ENCODE measurements at places on chromosomes 6 and 20. TPM values are rescaled to one million over a fixed set of nuclear protein-coding genes. Genes with fewer than 3 reads are reported as not detected.

SNX21 gene
- total RNA-seq: 88.4 TPM

TNXB gene
- 23.5 TPM for total RNA-seq

GRCh38 chr20:4689220-4689619 lies 32.5 kb upstream of the PRND start:
- peak; percentile 20 for DNase-seq

- no peak for DNase-seq
Measured at GRCh38 chr6:158184608-158185007, 16.5 kb downstream of the GTF2H5 start.

DNA sequence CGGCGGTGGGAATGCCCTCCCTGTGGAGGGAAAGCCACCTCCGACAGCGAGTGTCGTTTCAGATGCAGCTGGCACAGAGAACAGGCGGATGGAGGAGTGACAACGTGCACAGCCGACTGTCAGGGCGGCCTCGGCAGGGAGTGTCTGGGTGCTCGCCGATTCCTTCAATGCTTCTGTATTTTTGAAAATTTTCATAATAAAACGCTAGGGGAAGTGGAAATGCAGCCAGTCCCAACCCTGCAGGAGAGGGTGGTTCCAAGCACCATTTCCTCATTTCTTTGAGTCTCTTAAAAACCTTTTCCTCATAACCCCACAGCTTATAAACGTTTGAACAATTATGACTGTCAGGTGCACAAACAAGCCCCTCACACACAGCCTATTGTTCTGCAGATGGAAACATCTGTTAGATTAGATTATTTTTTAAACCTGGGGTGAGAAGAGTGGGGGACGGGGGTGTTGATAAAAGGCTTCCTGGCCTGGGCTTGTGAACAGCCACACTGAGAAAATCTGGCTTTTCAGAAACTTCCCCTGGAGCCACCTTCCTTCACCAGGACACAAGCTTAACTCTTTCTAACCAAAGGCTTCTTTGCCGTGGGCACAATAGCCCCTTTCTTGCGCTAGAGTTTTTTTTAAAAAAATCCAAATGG lies 228.9 kb downstream of the ANKRD60 start:
- DNase-seq: no peak

DAAM2 gene
- 5.1 TPM for total RNA-seq

GRCh38 chr6:92756912-92757311 lies 662.4 kb downstream of the EPHA7 start:
- peak; percentile 4 for DNase-seq

- DNase-seq: no peak
Measured at GRCh38 chr6:74713941-74714340, 491.9 kb downstream of the COL12A1 start.

DNA sequence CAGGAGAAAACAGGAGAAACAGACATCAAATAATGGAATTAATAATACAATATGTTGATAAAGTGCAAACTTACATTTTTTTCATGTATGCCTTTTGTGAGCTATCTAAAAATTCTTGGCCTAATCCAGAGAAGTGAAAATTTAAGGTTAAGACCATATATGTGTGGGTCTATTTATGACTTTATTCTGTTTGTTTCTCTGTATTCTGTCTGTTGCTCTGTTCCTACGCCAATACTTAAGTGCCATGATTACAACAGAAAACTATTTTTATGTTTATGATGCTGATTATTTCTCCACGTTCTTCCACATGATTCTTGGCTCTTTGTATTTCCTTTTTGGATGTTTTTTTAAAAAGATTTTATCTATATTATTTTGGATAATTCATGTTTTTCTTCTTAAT lies 109.6 kb upstream of the MAP3K4 start:
- peak; percentile 48 for DNase-seq

GRCh38 chr6:168916576-168917211 lies 337.0 kb downstream of the THBS2 start:
- DNase-seq: peak; percentile 48

HLA-DRA gene
- total RNA-seq: 0.89 TPM

GRCh38 chr20:36306553-36307411 lies 643 bp downstream of the DLGAP4 start:
- no peak for DNase-seq

TNFAIP3 gene
- 2.1 TPM for total RNA-seq

DNA sequence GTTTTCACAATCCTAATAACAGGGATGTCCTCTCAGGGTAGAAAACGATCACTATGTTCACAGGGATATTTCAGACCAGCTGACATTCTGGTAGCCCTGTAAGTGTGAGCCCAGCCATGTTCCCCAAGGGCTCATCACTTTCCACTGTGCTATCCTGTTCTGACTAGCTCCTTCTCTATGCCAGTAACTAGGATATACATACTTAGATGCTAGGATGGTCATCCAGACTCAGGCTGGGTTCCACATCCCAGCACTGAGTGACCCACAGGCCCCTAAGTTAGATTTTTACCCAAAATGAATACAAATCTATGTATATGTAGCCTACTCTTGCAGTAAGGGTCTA lies 83.0 kb downstream of the CD164 start:
- no peak for DNase-seq

DNA sequence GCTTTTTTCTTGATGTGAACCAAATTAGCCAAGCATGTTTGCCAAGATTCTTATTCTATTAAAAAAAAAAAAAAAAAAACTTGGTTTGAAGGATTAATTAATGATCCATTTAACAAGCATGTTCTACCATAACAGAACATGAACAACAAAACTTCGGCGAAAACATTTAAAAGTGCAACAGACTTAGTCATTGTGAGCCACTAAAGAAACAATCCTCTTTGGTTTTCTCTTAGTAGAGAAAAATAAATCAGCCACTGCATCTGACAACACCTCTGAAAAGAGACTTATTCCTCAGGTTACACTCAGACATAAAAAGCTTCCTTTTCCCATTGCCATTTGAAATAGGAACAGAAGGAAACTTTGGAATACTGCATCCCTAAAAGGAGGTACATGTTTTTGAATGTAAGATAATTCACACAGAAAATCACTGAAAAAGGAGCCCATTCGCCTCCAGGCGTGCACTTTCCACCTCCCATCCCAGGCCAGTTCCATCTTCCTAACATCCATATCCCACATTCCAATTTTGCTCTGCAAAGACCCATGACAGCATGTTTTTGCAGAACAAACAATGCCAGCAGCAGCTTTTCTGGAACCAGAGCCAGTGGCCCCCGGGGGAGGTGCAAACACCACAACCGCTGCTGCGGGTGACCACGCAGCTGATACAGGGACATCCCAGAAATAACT lies 79.5 kb downstream of the ZMYND8 start:
- DNase-seq: peak; percentile 85

GRCh38 chr20:49245921-49246740 lies 26.9 kb downstream of the DDX27 start:
- peak; percentile 77 for DNase-seq

Measured in GM23248 (cell line).